ENCODE measurements at places on chromosomes 1 and 21. TPM values are rescaled to one million over a fixed set of nuclear protein-coding genes. Genes with fewer than 3 reads are reported as not detected.

- no peak for DNase-seq
These were observed 40.2 kb upstream of the SIPA1L2 start for GRCh38 chr1:232669981-232670747.

GRCh38 chr1:103275725-103276124, 167.4 kb upstream of the COL11A1 start:
- DNase-seq = no peak

- DNase-seq = no peak
These were observed 5.7 kb downstream of the TAL1 start for GRCh38 chr1:47226121-47226838.

ARMH1 gene
- 23.7 TPM for polyA plus RNA-seq

ZNF648 gene
- not detected for polyA plus RNA-seq

CHIA gene
- polyA plus RNA-seq = not detected

CFHR2 gene
- not detected for polyA plus RNA-seq

PEAR1 gene
- not detected for polyA plus RNA-seq
